ENCODE measurements at places on chromosomes 7 and 10.

GRCh38 chr7:101162551-101163278 lies 2.7 kb downstream of the VGF start:
- DNase-seq = no peak

DNA sequence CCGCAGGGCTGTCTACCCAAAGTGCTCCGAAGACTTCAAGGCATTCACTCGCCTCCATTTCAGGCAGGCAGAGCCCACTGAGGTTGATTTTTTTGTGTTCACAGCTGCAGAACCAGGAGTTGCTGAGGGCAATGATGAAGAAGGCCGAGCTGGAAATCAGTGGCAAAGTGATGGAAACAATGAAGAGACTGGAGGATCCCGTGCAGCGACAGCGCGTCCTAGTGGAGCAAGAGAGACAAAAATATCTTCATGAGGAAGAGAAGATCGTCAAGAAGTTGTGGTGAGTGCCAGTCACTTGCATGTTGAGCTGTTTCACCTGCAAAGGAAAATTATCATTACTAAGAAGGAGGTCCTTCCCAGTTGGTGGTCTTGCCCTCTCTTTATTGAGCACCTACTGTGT lies 210.5 kb downstream of the ARHGAP21 start:
- DNase-seq = peak; percentile 9

DNA sequence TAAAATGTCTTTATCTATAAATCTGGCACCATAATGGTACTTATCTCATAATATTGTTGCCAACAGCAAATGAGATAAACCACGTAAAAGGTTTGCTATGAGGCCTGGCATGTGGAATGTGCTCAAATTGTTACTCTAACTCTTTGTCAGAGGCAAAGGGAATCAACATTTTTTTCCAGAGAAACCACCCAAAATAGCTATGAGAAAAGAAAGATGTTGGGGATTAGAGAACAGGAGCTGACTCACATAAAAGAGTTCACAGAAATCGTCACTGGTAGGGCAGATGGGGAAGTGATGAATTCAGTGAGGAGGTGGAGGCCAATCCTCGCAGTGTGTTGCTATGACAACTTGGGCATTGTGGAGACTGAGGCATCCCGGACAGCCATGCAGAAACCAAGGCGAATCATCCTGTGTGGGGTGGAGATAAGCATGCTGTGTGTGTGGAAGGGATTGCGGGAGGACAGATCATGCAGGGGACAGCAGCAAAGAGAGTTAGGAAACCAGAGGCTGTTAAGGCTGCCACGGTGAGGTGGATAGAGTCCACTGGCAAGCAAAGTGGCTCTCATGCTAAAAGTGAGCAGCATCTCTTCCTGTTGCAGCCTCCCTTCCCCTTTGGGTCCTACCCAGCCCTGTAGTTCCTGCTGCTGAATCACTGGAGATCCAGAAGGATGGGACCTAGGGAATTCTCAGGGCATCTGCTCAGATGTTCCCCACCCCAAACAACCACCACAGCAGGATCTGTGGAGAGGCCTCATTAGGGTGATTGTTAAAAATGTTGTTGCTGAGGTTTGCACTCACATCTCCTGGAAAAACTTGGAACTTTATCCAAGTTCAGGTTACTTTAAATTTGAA lies 103.9 kb downstream of the CUBN start:
- DNase-seq = peak; percentile 98

DNA sequence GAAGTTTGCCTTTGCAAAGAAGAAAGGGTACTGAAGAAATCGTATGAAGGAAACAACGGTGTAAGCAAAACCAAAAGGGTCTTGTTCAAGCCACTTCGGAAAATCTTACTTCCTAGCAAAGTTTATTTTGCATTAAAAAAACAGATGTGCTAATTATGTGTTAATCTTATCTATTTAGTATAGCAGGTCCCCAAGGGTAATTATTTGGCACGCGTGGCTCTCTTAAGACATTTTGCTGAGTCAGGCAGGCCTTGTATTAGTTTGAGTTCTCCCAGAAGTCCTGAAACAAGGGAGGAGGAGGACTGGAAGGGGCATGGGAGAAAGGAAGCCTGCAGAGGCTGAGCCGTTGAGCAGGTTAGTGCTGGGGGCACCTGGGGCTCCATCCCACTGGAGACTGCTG lies 44.9 kb downstream of the TMEM178B start:
- DNase-seq = no peak

- no peak for DNase-seq
Measured at GRCh38 chr7:90919816-90920215, 323.7 kb downstream of the CDK14 start.

- no peak for DNase-seq
Measured at GRCh38 chr7:113142385-113143119, 24.2 kb upstream of the SMIM30 start.

- peak; percentile 100 for DNase-seq
Measured at GRCh38 chr10:93458821-93459257, 23.3 kb downstream of the MYOF start.

GRCh38 chr7:31811650-31812461 lies 124.8 kb downstream of the PPP1R17 start:
- DNase-seq = no peak

- no peak for DNase-seq
Measured at GRCh38 chr7:81752318-81752714, 17.5 kb downstream of the HGF start.

- no peak for DNase-seq
Measured at GRCh38 chr7:128120116-128120515, 88.9 kb upstream of the LRRC4 start.

DNA sequence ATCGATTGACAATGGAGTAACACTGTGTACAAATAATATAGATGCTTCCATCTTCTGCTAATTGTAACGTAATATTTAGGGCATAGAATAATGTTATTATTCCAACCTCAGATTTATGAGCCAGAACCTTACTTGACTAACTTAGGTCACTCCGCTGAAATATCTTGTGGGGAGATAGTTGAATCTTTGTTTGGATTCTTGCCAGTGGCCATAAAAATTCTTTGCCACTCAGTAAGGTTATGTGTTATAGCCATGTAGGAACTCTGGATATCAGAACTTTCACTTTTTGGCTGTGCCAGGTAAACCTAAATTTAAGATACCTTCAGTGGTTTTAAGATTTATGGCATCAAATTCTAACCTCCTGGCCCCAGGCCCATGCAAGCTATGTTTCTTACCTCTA lies 197.6 kb downstream of the WDR11 start:
- DNase-seq = no peak

DNA sequence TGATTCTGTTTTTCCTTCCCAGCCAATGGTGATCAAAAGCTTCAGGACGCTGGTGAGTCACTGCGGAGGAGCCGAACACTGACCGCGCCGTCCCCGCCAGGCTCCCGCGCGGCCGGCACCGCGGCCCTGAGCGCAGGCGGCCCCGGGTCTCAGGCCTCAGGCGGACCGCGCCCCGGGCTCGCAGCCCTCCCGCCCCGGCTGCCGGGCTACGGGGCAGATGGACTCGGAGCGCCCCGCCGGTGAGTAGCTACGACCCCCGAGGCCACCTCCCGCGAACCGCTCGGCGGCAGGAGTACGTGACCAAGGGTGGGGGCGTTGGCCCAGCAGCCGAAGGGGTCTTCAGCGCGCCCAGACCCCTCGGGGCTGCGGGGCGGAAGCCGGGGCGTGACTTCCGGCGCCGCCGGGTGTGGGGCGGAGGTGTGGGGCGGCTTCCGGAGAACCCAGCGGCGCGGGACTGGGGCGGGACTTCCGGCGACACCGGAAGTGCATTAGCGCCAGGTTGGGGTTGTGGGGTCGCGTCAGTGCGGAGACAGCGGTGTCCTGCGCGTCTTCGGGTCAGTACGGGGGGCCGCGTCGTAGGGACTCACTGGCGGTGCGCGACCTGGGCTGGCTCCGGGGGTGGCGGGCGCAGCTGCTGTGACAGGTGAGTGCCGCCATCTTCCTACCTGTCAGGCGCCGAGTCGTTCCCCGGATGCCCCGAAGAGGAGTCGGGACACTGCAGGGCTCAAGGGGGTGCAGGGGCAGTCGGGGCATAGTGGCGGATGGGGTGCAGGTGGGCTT lies at the start of gene WDR37:
TSS of gene WDR37 (plus strand) at position 60 of the 780 bp plus-strand sequence. CDS start 15,771 bp downstream, outside the sequence.
- peak; percentile 56 for DNase-seq

- no peak for DNase-seq
Measured at GRCh38 chr10:23472181-23472580, 33.3 kb downstream of the OTUD1 start.

- DNase-seq = no peak
Measured at GRCh38 chr10:63173468-63174232, 40.5 kb downstream of the NRBF2 start.

- DNase-seq = no peak
Measured at GRCh38 chr7:122273117-122273516, 31.4 kb downstream of the FEZF1 start.

DNA sequence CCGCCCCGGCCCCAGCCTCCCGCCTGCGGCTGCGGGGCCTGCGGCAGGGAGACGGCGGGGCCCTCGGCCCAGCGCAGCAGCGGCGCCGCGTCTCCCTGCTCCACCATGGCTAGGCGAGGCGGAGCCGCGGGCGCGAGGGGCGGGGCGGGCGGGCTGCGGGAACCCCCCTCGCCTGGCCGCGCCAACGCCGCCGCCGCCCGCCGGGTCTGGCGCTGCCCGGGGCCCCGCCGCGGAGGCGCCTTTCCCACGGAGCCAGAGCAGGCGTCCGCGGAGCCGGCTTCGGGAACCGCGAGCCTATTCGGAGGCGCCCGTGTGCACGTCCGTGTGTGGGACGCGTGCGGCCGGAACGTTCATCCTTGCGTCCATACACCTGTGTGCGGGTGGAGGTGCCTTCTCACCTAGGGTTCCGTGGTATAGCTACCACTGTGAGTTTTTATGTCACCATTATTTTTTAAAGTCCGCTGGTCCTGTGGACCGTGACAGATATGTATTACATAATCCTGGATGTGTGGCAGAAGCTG lies at the start of gene DENND11:
TSS of gene DENND11 (minus strand) at position 120 of the 521 bp plus-strand sequence. CDS start at position 107, 13 bp downstream.
- no peak for DNase-seq

- peak; percentile 87 for DNase-seq
Measured at GRCh38 chr7:117124591-117125220, 171.4 kb downstream of the ST7 start.

DNA sequence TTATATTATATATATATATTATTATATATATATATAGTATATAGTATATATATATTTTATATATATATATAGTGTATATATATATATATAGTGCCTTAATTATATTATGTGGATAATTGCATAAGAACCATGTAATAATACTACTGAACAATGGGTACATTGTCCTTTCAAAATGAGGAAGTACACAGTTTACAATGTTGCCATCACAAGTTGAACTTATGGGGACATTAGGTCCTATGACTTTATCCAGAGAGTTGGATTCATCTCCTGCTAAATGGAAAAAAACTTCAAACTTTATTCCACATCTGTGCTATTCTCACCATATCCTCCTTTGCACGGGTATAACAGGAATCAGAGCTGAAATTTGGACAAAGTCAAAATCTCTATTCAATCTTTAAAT lies 105.0 kb upstream of the AGR3 start:
- no peak for DNase-seq

GRCh38 chr7:47991741-47992311 lies 12.4 kb upstream of the HUS1 start:
- DNase-seq = peak; percentile 22

- DNase-seq = no peak
Measured at GRCh38 chr7:65971021-65971420, 11.0 kb downstream of the GUSB start.

- no peak for DNase-seq
Measured at GRCh38 chr10:7161484-7162250, 249.2 kb downstream of the SFMBT2 start.

GRCh38 chr7:156845379-156846101 lies 47.4 kb downstream of the LMBR1 start:
- no peak for DNase-seq

GRCh38 chr10:132943791-132944404 lies 1.5 kb upstream of the CFAP46 start:
- no peak for DNase-seq

DNA sequence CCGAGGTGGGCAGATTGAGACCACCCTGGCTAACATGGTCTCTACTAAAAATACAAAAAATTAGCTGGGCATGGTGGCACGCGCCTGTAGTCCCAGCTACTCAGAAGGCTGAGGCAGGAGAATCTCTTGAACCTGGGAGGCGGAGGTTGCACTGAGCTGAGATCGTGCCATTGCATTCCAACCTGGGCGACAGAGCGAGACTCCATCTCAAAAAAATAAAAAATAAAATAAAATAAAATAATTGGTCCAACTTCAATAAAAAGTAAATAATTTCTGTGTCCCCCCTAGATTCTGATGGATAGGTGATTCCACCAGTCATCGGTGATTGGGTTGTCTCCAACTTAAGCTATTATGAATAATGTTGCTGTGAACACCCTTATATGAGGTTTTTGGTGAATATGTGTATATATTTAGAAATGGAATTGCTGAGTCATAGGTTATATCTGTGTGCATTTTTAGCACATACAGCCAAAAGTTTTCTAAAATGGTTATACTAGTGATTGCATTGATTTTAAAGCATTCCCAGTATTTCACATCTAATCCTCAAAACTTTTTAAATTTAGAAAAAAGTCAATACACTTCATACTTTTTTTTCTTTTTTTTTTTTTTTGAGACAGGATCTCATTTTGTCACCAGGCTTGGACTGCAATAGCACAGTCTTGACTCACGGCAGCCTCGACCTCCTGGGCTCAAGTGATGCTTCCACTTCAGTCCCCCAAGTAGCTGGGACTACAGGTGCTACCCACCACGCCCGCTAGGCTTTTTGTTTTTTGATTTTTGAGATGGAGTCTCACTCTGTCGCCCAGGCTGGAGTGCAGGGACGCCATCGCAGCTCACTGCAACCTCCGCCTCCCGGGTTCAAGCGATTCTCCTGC lies 13.7 kb upstream of the SRPK2 start:
- no peak for DNase-seq

DNA sequence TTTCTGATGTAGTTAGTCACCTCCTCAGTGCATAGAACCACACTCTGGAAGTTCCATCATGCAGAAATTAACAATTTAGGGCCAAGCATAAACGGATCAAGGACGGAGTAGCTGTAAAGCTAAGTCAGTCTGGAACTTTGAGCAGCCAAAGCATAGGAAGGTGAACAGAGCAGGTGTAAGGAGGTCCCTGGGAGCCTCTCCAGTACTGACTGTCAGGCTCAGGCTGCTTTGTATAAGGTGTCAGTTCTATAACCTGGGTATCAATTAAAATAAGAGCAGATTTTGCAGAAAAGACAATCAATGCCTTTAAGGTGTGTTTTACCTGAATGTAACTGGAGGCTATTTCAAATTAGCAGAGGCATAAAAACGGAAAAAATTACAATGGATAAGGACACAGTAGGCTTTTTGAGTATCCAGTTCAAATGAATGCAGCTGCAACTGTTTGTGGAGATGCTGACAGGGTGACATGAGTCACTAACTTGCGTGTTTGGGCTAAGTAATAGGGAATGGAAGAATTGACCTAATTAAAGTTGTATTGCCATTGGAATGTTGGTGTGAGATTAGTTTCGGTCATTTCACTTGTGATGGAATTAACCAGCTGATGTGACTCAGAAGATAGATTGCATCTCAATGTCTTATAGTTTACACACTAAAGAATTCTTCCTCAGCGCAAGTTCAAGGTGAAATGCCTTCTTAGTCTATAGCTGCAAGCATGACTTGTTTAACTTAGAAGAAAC lies 417.9 kb upstream of the CNTNAP2 start:
- DNase-seq = no peak

DNA sequence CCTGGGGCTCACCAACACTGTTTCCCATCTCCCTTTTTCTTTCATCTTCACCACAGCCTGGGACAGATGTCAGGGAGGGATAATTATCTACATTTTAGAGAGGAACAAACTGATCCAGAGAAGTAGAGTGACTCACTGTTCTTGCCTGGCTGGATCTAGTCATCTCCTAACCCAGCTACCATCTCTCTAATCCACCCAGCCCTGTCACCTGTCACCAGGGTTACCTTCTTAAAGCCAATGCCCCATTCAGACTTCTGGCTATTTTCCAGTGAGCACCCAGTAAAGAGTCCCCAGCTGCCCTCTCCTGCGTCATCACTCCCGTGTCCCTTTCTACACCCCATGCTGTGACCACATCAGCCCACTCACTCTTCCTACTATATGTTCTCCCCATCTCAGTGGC lies 68.4 kb upstream of the DUSP5 start:
- no peak for DNase-seq
